ENCODE measurements at places on chromosomes 6 and 20.

DNA sequence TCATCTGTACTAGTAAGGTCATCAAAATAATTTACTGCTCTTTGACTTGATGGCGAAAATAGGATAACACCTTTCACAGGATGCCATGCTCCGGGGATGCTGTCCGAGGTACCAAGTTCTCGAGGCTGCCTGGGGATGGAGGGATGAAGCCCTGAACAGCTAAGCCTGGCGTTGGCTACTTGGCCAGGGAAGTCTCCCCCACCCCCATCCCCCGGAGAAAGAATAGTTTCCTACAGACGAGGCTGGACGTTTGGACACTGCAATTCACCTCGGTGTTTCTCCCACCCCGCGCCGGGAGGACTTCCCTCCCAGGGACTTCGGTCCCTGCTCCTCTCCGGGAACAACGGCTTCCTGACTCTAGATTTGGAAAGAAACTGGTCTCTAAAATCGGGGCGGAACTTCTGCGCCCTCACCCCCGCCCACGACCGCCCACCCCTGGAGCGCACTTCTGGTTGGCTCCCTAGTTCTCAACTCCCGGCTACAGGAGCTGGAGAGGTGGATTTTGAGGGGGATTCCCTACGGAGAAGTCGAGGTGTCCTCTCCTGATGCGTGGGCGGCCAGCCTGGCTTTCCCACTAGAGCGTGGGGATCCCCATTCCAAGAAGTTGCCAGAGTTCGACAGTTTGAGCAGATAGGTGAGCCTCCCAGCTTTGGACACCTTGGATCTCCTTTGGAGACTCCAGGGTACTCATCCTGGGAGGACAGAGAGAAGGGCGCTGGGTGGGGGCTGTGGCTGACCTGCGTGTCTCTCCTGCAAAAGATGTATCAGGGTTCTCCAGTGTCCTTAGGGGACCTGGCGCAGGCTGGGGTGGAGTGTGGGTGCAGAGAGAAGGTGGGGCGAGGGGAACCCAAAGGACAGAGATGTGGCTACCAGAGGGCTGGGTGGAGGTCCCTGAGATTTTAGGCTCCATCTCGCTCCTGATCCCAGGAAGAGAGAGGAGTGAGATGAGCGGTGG is 1.1 kb downstream of the PCSK2 start:
- DNase-seq = no peak

DNA sequence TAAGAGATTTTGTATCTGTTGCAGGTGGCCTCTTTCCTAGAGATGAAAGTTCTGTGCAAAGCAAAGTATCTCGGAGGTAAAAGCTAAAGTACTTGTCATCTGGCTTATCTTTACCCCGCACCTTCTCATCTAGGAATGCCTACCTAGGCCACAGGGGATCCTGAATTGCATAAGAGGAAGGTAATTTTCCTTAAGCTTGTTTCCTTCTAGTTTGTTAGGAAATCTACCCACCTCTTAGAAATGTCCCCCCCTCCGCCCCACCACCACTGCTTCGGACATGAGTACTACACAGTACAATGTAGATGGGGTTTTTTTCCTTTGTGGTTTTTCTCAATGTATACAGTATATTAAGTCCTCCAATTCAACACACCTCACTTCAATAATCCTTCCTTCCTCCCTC is 21.5 kb downstream of the FOXC1 start:
- DNase-seq = no peak

GRCh38 chr6:3252369-3252768 is 6.4 kb upstream of the PSMG4 start:
- no peak for DNase-seq

GRCh38 chr6:114315831-114316595 is 26.8 kb downstream of the HS3ST5 start:
- no peak for DNase-seq

- no peak for DNase-seq
These were observed 100.7 kb upstream of the GMDS start for GRCh38 chr6:2346078-2346477.

DNA sequence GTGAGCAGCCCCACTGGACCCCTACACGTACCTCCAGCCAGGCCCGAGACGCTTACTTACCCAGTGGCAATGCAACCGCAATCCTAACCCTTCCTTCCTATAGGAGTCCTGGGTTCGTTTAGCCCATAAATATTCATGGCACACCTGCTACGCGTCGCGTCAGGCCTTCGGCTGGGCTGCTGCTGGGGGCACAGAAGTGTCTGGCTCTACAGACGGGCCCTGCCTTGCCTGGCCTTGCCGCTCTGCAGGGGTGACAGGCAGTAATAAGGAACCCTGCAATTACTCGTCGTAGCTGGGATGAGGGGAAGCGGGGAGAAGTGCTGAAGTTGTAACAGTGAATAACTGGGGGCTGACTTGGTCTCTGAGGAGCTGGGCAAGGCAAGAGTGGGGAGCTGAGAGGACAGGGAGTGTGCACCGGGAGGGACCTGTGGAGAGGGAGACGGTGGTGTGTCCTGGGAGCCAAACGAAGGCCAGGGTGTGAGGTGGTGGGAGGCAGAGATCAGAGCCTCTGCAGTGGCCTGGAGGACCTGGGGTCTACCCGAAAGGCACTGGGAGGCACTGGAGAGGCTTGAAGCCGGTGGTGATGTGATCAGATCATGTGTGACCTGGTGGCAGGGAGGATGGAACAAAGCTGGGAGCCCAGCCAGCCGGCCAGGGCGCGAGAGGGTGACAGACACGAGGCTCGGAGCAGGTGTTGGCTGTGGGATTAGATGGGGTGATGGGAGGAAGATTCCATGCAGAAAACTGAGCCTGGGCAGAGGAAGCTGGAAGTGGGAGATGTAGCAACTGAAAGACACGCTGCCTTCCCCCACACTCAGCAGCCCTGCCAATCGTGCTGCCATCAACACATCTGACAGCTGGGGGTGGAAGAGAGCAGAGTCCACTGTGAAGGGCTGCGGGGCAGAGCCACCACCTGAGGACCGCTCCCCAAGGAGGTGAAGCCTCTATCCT is 36.4 kb downstream of the PSMG4 start:
- DNase-seq = peak; percentile 49

DNA sequence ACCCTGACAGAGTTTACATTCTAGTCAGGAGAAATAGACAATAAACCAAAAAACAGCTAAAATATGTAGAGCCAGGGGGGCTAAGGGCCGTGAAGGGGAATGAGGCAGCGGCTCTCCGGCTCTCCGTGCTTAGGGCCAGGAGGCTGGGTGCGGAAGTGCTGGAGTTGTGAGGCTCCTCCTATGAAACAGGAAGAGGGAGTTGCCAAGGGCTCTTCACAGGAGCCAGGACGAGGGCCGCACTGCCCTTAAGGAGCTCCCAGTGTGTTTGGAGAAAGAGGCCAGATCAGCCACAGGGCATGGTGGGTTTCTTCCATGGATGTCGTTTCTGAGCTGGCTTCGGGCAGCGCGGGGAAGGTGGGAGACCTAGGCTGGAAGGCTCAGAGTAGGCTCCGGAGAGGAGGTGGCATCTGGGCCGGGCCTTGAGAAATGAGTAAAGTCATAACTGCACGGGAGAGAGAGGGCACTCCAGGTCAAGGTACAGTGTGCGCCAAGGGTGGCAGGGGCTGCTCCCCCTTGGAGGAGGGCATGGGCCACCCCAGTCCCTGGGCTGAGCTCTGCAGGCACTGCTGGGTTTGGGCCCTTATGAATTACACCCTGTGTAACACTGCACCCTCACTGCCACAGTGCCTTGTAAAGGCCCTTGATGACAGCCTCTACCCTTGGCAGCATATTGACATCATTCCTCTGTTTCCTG is 20.8 kb upstream of the MLN start:
- DNase-seq = no peak
